ENCODE measurements at places on chromosomes 5 and 9. TPM values are rescaled to one million over a fixed set of nuclear protein-coding genes. Genes with fewer than 3 reads are reported as not detected.

LAMC3 gene
- 9.6 TPM for total RNA-seq

GRCh38 chr9:116234081-116234480 is 80.5 kb downstream of the PAPPA start:
- peak; percentile 68 for DNase-seq

- no peak for DNase-seq
These were observed 12.6 kb upstream of the ACSL6 start for GRCh38 chr5:132024117-132024435.

DNA sequence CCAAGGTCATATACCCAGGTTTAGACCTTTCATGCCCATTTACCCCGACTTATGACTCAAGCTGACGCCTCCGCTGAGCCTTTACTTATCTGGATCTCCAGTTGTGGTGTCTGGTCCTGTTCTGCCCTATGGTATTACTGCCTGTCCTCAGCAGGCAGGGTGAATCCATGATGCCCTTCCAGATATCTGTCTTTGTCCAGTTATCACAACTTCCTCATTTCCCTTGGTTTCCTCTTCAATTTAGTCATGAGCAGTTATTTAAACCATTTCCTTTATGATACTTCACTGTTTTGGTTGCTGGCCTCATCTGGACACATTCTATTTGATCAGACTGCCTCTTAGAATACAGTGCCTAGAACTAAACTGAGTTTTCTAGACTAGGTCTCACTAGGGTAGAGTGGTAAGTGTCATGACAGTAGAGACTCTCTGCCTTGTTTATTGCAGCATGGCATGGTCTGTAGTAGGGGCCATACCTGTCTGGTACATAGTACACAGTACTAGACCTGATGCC is 93.3 kb downstream of the MELK start:
- DNase-seq, result no peak

Measured in Caki2 (cell line).